ENCODE measurements at places on chromosomes 3 and 15. TPM values are rescaled to one million over a fixed set of nuclear protein-coding genes. Genes with fewer than 3 reads are reported as not detected.
A peak's percentile ranks its signal among the peaks of the same experiment; 100 is the strongest.

- H3K27ac ChIP-seq, result no peak overlapping the region
- no peak overlapping the region for H3K4me3 ChIP-seq
- DNase-seq, result peak; percentile 15
- H3K4me1 ChIP-seq, result peaks cover 9% of the 10 kb centered on the region
- H3K36me3 ChIP-seq, result no peaks in the 10 kb centered on the region
These were observed 231.9 kb upstream of the SEMA6D start for GRCh38 chr15:47485419-47485818.

GRCh38 chr15:58458076-58458475, 26.3 kb downstream of the LIPC start:
- DNase-seq, result no peak
- no peaks in the 10 kb centered on the region for H3K36me3 ChIP-seq
- no peak overlapping the region for H3K27ac ChIP-seq
- H3K4me3 ChIP-seq, result peak overlapping the region; percentile 55
- peaks cover 11% of the 10 kb centered on the region for H3K27me3 ChIP-seq

DNA sequence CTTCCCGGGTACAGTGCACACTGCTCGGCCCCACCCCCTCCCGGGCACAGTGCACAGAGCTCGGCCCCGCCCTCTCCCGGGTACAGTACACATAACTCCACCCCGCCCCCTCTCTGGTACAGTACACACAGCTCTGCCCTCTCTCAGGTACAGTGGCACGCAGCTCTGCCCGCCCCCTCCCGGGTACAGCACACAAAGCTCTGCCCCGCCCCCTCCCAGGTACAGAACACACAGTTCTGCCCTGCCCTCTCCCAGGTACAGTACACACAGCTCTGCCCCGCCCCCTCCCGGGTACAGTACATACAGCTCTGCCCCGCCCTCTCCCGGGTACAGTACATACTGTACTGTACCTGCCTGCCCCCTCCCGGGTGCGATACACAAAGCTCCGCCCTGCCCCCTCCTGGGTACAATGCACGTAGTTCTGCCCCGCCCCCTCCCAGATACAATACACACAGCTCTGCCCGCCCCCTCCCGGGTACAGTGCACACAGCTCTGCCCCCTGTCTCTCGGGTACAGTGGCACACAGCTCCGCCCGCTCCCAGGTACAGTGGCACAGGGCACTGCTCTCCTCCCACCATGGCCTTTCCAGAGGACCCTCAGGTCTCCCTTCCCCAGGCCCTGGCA, 16.4 kb upstream of the PRR20G start:
- H3K4me3 ChIP-seq, result no peak overlapping the region
- DNase-seq, result no peak
- H3K27me3 ChIP-seq, result peaks cover 32% of the 10 kb centered on the region
- H3K4me1 ChIP-seq, result no peaks in the 10 kb centered on the region
- H3K27ac ChIP-seq, result no peak overlapping the region

The TBCCD1 gene
- total RNA-seq, result 5.8 TPM

The ANKRD63 gene
- total RNA-seq, result not detected
